ENCODE measurements at places on chromosomes 6 and 20.

DNA sequence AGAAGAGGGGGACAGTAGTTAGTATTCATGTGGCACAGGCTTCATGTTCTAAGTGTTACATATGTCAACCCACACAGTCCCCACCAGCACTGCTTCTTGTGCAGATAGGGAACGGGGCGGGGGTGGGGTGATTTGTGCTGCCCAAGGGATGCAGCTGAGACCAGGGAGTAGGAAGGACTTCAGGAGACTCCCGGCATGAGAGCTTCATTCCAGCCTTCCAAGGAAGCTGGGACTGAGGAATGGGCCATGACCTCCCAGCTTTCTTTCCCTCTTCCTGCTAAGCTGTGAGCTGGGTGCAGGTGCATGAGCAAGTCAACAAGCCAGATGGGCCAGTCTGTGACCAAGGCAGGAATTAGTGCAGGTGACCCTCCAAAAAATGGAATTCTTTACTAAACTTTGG, 9.2 kb downstream of the BEND3 start:
- no peak for DNase-seq

GRCh38 chr6:93219447-93219846, 199.9 kb downstream of the EPHA7 start:
- no peak for DNase-seq

- DNase-seq: no peak
These were observed 526 bp downstream of the SULF2 start for GRCh38 chr20:47784599-47785310.

GRCh38 chr20:37677969-37678861, 15.6 kb upstream of the CTNNBL1 start:
- no peak for DNase-seq

DNA sequence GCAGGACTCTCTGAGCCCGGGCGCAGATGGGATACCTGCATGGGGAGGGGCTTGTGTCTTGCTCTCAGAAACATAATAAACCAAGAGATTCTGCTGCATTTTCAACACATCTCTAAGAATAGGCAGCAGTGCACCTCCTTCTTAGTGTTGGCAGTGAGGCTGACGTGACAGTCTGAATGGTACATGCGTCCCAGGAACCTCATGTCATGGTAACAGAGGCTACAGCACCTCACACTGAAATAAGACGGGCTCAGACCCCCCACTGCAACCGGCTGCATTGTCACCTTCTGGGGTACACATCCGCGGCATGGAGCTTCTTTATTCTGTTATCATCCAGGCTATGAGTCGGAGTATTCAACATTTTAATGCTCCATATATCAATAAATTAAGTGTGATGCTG, 397.3 kb upstream of the AGPAT4 start:
- no peak for DNase-seq

DNA sequence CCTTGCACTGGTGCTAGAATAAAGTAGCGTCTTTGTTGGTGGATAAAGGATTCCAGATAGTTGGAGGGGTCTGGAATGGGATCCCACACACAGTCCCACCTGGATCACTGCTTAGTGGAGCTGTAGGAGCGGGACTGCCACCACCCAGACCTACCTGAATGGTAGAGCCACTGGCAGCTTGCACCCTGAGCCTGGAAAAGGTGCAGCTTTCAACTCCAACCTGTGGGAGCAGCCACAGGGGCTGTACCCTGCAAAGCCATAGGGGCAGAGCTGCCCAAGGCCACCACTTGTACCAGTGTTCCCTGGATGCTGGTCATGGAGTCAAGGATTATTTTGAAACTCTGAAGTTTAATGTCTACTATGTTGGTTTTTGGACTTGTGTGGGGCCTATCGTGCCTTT, 26.9 kb downstream of the VTA1 start:
- DNase-seq: no peak

DNA sequence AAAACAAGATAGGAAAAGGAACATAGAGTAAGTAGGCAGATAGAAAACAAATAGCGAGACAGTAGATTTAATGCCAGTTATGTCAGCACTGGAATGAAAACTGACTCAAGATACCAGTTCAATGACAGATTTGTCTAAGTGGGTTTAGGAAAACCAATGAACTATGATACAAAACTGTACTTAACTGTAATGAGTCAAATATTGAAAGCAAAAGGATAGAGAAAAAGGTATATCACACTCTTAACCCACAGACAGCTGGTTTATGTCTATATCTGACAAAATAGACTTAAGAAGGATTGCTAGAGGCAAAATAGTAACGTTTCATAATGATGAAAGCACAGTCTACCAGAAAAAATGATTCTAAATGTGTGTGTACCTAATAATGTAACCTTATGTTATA, 38.2 kb downstream of the ATRN start:
- DNase-seq: no peak
